Posterior vena cava (tissue), 2 donors: ENCODE measurements at places on chromosomes 7 and 10. TPM values are rescaled to one million over a fixed set of nuclear protein-coding genes. Genes with fewer than 3 reads are reported as not detected.

The IFIT2 gene
- 6.1 TPM for total RNA-seq

DNA sequence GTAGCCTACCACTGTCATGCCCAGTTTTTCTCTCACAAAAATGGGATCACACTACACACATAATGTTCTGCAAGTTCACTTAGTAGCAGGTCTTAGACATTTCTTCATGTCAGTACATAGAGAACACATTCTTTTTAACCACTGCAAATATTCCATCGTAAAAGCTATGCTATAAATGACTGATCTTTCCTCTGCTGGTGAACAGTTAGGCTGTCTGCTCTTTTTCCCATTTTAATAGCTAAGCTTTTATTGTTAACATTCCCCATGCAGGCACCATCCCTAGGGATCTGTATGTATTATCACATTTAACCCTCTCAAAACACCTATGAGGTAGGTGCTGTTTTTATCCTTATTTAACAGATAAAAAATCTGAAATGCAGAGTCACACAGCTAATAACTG is 46.2 kb upstream of the PDCD4 start:
- no peak for DNase-seq

The AMZ1 gene
- total RNA-seq: 0.32 TPM

DNA sequence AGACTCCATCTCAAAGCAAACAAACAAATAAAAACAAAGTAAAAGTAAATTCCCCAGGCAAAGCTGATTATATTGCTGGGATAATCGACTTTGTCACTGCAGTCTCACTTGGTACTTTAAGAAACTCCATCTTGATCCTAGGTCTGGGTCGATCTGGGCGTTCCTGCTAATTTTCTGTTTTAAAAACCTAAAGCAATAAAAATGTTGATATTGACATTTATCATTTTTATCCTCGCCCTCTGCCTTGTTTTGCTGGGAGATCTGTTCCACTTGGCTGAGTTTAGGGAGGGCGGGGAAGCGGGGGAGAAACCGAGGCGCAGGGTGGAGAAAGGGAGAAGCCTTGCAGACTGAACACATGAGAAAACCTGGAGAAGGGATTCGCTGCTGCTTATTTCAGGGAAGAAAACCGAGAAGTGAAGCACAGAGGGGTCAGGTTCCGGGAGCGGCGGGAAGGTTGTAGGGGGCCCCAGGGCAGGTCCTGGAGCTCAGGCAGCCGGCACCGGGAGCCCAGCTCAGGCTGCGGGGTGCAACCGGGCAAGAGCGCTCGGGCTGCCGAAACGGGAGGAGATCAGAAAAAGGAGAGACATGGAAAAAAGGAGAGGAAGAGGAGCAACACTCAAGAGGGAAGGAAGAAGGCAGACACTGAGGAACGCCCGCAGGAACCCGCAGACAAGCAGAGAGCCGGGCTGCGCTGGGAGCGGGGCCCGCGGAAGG is 27.3 kb upstream of the KMT2C start:
- no peak for DNase-seq

The PRF1 gene
- total RNA-seq: 4.6 TPM

The PRKCQ gene
- total RNA-seq: 0.38 TPM

DNA sequence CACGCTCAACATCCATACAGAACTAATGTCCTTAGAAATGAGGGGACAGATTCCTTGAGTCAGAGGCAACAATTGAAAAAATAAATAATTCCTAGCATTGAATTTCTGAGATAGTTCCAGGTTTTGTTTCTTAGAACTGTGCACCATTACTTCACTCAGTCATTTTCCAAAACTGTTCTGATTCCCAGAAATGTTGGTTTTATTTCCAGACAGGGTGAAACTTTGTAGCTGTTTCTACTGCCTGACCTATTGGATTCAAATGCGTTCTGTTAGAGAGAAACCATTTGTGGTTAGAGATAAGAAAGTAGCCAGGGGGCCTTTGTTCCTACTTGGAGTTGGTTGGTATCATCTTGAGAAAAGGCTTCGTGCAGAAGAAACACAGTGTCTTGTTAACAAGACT is 8.1 kb upstream of the DEPP1 start:
- DNase-seq: no peak

The HKDC1 gene
- 0.05 TPM for total RNA-seq

The NYAP1 gene
- 0.86 TPM for total RNA-seq

The CTAGE8 gene
- total RNA-seq: 1.5 TPM

GRCh38 chr7:125195156-125195555 is 265.5 kb upstream of the POT1 start:
- DNase-seq: no peak
